ENCODE measurements at places on chromosomes 3 and 15.

DNA sequence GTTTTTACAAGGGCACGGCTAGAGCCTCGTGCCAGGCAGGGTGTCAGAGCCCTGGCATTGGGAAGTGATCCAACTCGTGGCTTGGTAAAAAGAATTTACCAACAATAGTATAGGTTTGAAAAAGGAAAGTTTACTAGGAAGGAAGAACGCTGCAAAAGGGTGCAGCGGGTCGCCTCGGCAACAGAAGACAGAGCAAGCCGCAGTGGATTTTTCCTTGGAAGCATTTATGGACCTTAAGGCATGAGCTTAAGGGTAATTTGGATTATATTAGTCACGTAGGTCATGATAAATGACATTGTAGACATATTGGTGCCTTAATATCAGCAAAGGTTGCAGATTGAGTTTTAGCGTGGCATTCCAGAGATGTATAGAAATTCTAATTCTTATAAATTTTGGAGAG is 163.4 kb upstream of the PPP2R3A start:
- DNase-seq, result no peak

GRCh38 chr3:196965112-196965803 is 3.4 kb downstream of the PIGZ start:
- no peak for DNase-seq

- peak; percentile 34 for DNase-seq
Observed at GRCh38 chr3:11944052-11944673, 60.0 kb upstream of the SYN2 start.

- no peak for DNase-seq
Observed at GRCh38 chr15:71052356-71052755, 62.9 kb upstream of the THSD4 start.
